Iris pigment epithelial cell (primary cell): ENCODE measurements at places on chromosomes 2 and 18.

GRCh38 chr2:55029098-55029497, 21.2 kb downstream of the RTN4 start:
- DNase-seq = no peak

GRCh38 chr2:66013456-66013855, 421.5 kb upstream of the MEIS1 start:
- no peak for DNase-seq

DNA sequence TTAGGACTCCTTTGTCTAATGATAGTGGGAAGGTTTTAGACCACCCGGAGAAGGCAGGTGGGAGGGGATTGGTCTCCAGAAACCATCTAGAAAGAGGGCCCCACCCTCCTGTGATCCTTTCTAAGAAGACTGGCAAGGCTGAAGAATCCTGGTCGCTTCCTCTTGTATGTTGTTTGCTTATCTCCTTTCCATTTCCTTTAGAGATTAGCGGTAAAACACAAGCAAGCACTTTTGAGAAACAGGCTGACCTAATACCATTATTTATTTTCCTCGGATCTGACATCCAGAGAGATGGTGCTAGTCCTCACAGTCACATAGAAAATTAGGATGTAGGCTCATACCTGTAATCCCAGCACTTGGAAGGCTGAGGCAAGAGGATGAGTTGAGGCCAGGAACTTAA, 45.2 kb upstream of the SPRED2 start:
- peak; percentile 26 for DNase-seq

GRCh38 chr18:55340998-55341397, 247.0 kb downstream of the TCF4 start:
- DNase-seq = no peak

DNA sequence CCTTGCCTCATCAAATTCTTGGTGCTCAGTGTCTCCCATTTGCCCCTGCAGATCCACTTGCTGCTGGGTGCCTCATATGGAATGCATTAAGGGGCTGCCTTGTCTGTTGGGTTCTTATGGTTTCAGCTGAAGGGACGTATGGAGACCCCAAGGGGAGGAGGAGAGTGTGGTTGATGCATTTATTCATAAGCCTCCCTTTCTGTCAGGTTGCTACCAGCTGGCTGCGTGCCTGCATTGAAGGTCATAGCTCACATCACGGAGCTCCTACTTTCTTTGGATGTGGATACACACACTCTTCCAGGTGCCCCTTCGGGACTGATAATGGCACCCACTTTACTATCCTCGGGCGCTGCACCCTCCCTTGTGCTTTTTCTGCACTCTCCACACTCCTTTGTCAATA, 377.9 kb downstream of the SLC4A3 start:
- DNase-seq = no peak

DNA sequence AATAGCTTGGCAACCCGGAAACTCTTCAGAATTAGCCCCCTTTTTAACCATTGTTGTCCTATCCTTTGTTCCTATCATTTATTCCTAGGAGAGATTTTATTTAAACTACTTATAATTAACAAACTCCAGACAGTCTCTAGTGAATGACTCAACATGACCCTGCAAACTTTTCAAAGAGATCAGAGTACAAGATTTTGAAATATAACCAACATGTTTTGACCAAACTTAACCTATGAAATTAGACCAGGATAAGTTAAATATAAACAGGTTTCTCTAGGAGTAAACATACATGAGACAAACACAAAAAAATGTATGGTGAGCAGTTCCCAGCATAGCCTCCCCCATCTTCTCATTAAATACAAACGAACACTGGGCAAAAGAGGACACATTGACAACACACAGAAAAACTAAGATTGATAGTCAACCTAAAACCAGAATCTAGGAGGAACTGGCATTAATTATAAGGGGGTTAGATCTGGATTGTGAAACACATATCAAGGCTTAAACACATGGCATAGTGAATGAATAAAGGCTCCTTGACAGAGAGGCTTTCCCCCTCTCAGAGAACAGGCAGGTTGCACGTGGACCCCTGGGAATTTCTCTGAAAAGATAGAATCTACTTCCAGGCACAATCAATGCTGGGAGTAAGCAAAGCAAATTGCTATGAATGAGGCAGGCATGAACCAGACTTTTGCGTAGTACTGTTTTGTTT, 284.1 kb downstream of the IRS1 start:
- DNase-seq = peak; percentile 85

DNA sequence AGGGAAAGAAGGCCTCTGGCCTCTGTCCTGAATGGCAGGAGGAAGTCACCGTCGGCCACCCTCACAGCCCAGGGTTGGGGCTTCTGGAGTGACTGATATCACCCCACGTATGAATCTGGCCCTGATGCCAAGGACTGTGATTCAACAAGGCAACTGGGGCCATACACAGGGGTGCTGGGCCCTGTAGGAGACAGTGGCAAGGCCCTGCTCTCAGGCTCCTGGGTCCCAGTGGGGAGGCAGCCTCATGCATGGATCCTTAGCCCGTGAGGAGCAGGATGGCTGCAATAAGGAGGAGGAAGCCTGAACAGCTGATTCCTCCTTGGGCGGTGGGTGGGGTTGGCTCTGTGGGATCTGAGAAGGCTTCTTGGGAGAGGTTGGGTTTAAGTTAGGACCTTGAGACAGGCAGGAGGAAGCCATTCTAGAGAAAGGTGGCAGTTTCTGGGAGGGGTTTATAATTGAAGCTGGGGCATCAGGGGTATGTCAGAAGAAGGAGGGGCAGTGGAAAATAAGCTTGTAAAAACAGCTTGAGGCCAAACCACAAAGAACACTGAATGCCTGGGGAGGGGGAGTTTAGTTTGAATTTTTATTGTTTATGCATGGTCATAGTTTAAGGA, 42.8 kb upstream of the LAPTM4A start:
- DNase-seq = no peak

- peak; percentile 93 for DNase-seq
Measured at GRCh38 chr2:23411752-23412431, 26.9 kb downstream of the KLHL29 start.

DNA sequence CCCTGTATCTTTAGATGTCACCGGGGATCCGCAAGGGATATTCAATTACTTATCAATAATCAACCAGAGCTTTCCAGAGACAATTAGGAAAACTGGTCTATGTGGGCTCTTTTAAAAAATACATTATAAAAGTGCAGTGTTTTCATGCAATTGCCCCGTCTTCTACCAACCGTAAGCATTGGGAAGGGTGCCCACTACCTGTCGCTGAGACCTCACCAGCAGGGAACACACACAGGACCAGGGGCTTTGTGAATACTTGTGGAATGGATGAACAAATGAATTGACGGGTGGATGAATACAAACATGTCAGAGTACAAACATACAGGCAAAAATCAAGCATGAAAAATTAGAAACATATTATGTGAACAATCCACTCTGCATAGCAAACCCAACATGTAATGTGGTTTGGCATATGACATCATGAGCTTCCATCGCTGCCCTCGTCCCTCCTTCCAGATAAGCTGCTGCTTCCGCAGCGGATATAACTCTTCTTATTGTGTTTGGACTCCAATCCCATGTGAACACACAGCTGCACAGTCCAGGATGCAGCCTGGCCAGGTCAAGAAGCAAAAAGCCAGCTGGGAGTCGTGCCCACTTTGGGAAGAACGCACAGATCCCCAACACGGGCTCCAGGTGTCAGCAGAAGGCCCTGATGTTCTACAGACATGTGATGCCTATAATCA, 5.3 kb downstream of the FHL2 start:
- peak; percentile 98 for DNase-seq

DNA sequence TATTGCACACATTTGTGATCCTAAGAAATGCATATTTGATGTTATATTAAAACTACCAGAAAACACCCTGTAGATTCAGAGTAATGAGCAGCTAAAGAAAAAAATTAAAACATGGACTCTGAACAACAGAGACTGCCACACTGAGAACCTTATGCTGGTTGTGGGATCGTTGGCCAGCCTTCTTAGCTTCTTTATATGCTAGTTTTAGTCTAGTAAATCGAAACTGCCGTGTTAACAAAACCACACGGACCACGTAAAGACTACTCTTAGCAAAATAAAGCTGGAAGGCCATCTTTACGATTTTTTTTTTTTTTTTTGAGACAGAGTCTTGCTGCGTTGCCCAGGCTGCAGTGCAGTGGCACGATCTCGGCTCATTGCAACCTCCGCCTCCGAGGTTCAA, 22.8 kb downstream of the PER2 start:
- DNase-seq = no peak

DNA sequence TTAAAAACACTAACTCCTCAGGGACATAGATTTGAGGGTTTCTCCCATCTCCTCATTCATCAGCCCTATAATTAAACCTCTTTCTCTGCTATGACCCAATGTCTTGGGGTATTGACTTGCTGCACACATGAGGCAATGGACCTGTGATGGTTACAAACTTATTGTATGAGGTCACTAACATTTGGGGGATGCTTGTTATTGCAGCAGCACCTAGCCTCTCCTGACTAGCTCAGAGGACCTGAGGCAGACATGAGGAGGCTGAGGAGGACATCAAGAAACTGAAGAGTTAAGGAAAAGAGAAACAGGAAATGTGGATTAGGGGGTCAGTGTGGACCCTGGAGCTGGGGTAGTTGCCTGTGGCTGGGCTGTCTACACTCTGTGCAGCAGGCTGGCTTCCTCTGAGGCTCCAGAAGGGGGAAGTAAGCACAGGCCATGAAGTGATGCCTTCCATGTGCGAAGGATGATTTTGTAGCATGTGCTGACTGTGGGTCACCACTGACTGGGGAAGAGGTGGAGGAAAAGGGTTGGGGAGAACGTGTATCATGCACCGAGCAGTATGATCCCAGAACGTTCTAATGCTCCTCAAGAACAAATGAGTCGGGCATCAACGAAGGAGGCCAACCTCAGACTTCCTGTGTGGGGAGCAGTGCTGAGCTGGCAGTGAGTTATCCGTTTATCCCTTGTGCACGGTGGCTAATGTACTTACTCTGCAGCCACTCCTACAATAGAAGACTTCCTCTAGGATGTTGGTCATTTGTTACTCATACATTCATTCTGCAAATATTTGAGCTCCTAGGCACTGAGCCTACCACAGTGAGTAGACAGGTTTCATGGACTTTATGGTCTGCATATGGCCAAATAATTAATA, 42.1 kb upstream of the RFX8 start:
- peak; percentile 92 for DNase-seq

- no peak for DNase-seq
Measured at GRCh38 chr2:128282246-128282975, 36.3 kb downstream of the HS6ST1 start.

- no peak for DNase-seq
Measured at GRCh38 chr2:58135861-58136260, 89.3 kb downstream of the VRK2 start.

DNA sequence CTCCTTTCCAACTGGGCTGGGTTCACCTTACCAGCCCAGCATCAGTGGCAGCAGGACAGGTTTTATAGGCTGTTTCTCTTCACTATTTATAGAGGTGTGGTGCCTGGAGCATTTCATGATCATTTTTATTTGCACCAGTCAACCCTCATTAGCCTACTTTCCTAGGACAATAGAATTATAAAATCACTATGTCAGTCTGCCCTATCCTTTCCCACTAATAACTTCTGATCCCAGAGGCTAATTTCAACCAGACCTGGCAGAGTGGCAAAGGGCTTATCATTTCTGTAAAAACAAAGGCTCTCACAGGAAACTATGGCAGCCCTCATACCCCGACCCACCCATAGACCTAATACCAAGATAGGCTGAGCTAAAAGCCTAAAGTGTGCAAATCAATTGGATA, 243.5 kb upstream of the TMEFF2 start:
- no peak for DNase-seq

DNA sequence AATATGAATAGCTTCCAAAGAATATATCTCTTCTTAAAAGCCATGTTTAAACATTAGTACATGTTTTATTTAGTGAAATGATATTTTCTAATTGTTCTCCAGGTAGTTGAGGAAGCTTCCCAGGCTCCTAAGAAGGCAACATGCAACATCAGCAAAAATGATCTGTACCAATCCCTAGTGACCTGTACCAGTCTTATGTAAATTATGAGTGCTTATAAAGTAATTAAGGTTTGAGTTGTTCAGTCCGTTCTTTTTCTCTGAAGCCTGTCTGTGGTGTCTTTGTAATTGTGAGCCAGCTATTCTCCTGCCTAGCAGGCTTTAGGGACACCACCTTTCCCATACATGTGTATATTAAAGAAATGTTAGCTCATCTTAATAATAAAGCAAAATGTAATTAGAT, 98.2 kb downstream of the PKP4 start:
- no peak for DNase-seq

- no peak for DNase-seq
Measured at GRCh38 chr2:25251071-25251421, 82.7 kb upstream of the POMC start.

GRCh38 chr18:30682672-30683071, 359.9 kb downstream of the DSC3 start:
- no peak for DNase-seq

DNA sequence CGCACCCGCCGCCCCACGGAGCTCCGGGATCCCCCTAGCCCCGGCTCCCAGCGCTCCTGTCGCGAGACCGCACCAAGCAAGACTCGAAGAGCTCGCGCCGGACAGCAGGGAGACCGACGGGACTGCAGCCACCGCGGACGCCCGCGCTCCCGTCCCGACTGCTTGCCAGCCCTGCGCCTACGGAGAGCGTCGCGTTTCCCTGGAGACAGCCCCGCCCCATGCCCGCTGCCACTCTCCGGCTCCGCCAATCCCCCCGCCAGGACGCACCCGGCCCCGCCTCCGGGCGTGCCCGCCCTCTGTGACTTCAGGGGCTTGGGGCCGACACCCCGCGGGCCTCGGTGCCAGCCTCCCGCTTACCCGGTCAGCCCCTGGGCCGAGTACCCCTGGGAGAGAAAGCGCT, at the start of gene ANKMY1:
TSS of gene ANKMY1 (minus strand) at position 181 of the 400 bp plus-strand sequence. CDS start 653 bp downstream, outside the sequence.
- peak; percentile 80 for DNase-seq

DNA sequence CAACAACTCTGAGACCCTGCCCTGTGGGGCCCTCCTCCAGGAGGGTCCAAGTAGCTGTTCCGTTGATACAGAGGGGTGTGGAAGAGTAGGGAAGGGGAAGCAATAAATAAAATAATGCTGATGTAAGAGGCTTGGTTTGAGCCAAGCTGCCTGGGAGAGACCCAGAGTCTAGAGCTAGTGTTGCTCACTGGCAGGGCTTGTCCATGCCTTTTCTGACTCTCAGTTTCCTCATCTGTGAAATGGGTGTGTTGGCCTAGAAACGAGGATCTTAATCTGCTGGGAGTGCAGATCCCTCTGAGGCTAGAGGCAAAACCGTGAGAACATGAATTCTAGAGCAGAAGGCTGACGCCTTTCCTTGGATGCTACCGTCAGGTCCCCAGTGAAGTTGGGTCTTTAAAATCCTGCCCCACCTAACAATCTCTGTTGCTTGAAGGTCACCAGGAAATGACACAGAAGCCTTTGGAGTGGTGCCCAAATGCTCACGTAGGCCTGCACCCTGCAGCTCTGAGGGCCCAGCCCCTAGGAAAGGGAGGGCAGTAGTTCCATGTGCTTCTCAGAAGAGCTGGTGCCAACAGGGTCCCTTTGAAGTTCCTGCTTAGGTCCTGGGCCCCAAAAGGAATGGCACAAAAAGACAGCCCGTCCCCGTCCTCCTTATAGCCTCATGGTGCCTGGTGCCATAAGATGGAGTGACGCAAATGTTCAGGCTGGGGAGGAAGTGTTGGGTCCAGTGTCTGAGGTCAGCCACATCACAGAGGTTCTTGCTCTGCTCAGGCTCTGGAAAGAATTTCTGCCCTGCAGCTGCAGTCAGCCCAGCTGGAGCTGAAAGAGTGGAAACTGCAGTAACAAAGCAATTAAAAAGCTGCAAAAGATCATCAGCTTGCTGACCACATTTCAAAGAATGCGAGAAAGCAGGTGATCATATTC, 73.2 kb upstream of the SMAD2 start:
- peak; percentile 52 for DNase-seq
